Epithelial cell of proximal tubule (primary cell): ENCODE measurements at places on chromosomes 5 and 9. TPM values are rescaled to one million over a fixed set of nuclear protein-coding genes. Genes with fewer than 3 reads are reported as not detected.
A peak's percentile ranks its signal among the peaks of the same experiment; 100 is the strongest.

Gene PJA2
- total RNA-seq: 24.7 and 42.3 TPM in 2 replicates

Gene GRM6
- total RNA-seq: not detected in 2 replicates

Gene RANBP3L
- not detected in 2 replicates for total RNA-seq

- peak; percentile 75 for DNase-seq
These were observed 77.4 kb downstream of the SEC61B start for GRCh38 chr9:99299211-99300102.

DNA sequence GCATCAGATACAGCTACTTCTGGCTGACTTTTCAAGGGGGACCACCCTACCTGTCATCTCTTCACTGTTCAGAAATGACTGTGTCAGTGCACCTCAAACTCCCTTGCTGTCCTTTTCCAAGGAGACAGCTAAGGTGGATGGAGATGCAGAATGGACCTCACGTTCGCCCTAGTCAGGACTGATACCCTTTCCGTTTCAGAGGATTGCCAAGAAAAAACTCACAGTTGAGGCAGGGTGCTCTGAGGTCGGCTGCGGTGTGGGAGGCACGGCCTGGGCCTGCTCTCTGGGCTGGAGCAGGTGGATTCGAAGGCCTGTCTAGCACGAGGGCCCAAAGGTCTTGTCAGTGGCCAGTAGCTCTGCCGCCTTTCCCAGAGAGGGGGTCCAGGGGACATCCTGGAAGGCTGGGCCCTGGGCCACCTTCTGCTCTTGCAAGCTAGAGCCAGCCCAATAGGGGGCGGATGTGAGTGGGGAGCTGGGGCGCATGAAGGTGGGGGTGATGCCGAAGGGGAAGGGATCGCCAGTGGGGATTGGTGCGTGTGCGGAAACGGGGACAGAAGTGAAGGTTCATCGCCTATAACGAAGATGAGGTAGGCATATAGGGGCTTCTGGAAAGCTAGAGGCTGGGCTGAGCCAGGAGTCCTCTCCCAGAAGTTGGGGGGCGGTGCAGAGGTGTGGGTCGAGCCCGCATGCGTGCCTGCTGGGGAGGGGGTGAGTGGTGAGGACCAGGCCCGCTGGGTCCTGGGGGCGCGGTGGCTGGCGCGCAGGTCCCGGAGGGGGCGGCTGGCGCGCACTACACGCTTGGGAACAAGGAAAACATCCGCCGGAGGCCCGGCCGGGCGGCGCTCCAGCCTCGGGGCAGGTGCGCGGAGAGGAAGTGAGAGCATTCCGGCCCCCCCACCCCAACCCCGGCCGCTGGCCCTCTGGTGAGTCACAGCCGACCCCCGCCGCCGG lies 2.5 kb upstream of the MSMP start:
- no peak for DNase-seq

Gene F2R
- 41.4 and 46.7 TPM in 2 replicates for total RNA-seq

Gene SPINK13
- 0.07 and 0.58 TPM in 2 replicates for total RNA-seq

Gene NNT
- 32.7 and 36.5 TPM in 2 replicates for total RNA-seq

GRCh38 chr5:156850206-156850751 lies at the start of gene PPP1R2B:
Gene PPP1R2B, plus strand, starts transcription at chr5:156850295. Its CDS starts 268 bp downstream, at chr5:156850563.
- no peak for DNase-seq

Gene GZMA
- total RNA-seq: not detected in 2 replicates

Gene PCDH12
- under 0.01 TPM in 2 replicates for total RNA-seq

- DNase-seq: no peak
These were observed 34.7 kb upstream of the ICE1 start for GRCh38 chr5:5387777-5388176.
